ENCODE measurements at places on chromosomes 5 and 9. TPM values are rescaled to one million over a fixed set of nuclear protein-coding genes. Genes with fewer than 3 reads are reported as not detected.

The ST8SIA4 gene
- total RNA-seq: 0.18 TPM

GRCh38 chr9:86303316-86303975 lies 21.1 kb upstream of the ISCA1 start:
- H3K4me1 ChIP-seq: peaks cover 4% of the 10 kb centered on the region
- peaks cover 50% of the 10 kb centered on the region for H3K36me3 ChIP-seq
- no peak overlapping the region for H3K27ac ChIP-seq
- H3K27me3 ChIP-seq: no peaks in the 10 kb centered on the region
- no peak overlapping the region for H3K4me3 ChIP-seq

The ANGPTL2 gene
- total RNA-seq: 14.7 TPM

GRCh38 chr9:30673132-30673531 lies 1711.3 kb upstream of the ACO1 start:
- no peaks in the 10 kb centered on the region for H3K27me3 ChIP-seq
- H3K27ac ChIP-seq: no peak overlapping the region
- DNase-seq: no peak
- H3K36me3 ChIP-seq: no peaks in the 10 kb centered on the region

The VAV2 gene
- total RNA-seq: 9.7 TPM

The FBP1 gene
- not detected for total RNA-seq

GRCh38 chr5:149651686-149652085 lies 70.4 kb downstream of the ARHGEF37 start:
- H3K27ac ChIP-seq: no peak overlapping the region
- no peaks in the 10 kb centered on the region for H3K4me1 ChIP-seq
- no peaks in the 10 kb centered on the region for H3K36me3 ChIP-seq
- no peak overlapping the region for H3K4me3 ChIP-seq
- H3K27me3 ChIP-seq: peaks cover 24% of the 10 kb centered on the region

The ASS1 gene
- 31.1 TPM for total RNA-seq

The PHYKPL gene
- 10.0 TPM for total RNA-seq

The SPAAR gene
- total RNA-seq: 0.18 TPM

GRCh38 chr5:176611435-176611834 lies 1.5 kb upstream of the GPRIN1 start:
- no peak overlapping the region for H3K4me3 ChIP-seq
- H3K27ac ChIP-seq: no peak overlapping the region
- no peaks in the 10 kb centered on the region for H3K36me3 ChIP-seq
- H3K27me3 ChIP-seq: no peaks in the 10 kb centered on the region
- peak; percentile 91 for DNase-seq

- DNase-seq: peak; percentile 78
- H3K4me1 ChIP-seq: peaks cover 8% of the 10 kb centered on the region
- no peaks in the 10 kb centered on the region for H3K36me3 ChIP-seq
- H3K27ac ChIP-seq: peak overlapping the region; percentile 74
- H3K27me3 ChIP-seq: no peaks in the 10 kb centered on the region
- H3K4me3 ChIP-seq: no peak overlapping the region
Measured at GRCh38 chr9:110192531-110193261, 15.3 kb downstream of the C9orf152 start.

GRCh38 chr9:1219284-1219683 lies 169.1 kb downstream of the DMRT2 start:
- H3K27me3 ChIP-seq: no peaks in the 10 kb centered on the region
- H3K4me3 ChIP-seq: no peak overlapping the region
- H3K4me1 ChIP-seq: no peaks in the 10 kb centered on the region
- H3K27ac ChIP-seq: no peak overlapping the region

The C7 gene
- 0.54 TPM for total RNA-seq

- no peak overlapping the region for H3K27ac ChIP-seq
- H3K27me3 ChIP-seq: no peaks in the 10 kb centered on the region
- DNase-seq: no peak
- H3K4me1 ChIP-seq: peaks cover 21% of the 10 kb centered on the region
- no peak overlapping the region for H3K4me3 ChIP-seq
Measured at GRCh38 chr9:128894764-128895163, 12.8 kb downstream of the LRRC8A start.

The HINT2 gene
- 6.7 TPM for total RNA-seq

- no peak overlapping the region for H3K27ac ChIP-seq
- H3K36me3 ChIP-seq: no peaks in the 10 kb centered on the region
- no peaks in the 10 kb centered on the region for H3K4me1 ChIP-seq
- no peak for DNase-seq
- peaks cover 6% of the 10 kb centered on the region for H3K27me3 ChIP-seq
- no peak overlapping the region for H3K4me3 ChIP-seq
Measured at GRCh38 chr5:109305352-109305751, 104.4 kb downstream of the PJA2 start.

The AQP3 gene
- total RNA-seq: 3.3 TPM

The PDLIM4 gene
- 97.5 TPM for total RNA-seq

DNA sequence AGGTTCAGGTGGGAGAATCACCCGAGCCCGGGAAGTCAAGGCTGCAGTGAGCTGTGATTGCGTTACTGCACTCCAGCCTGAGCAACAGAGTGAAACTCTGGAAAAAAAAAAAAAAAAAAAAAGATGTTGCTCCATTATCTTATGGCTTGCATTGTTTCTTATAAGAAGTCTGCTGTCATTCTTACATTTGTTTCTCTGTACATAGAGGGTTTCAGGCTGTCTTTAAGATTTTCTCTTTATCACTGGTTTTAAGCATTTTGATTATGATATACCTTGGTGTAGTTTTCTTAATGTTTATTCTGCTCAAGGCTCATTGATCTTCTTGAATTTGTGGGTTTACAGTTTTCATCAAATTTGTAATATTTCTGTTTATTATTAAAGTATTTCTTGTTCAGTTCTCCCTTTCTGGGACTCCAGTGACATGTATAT lies 35.2 kb downstream of the MVB12B start:
- no peaks in the 10 kb centered on the region for H3K27me3 ChIP-seq
- no peak overlapping the region for H3K4me3 ChIP-seq
- H3K27ac ChIP-seq: no peak overlapping the region
- no peaks in the 10 kb centered on the region for H3K36me3 ChIP-seq

The MEGF10 gene
- total RNA-seq: not detected

DNA sequence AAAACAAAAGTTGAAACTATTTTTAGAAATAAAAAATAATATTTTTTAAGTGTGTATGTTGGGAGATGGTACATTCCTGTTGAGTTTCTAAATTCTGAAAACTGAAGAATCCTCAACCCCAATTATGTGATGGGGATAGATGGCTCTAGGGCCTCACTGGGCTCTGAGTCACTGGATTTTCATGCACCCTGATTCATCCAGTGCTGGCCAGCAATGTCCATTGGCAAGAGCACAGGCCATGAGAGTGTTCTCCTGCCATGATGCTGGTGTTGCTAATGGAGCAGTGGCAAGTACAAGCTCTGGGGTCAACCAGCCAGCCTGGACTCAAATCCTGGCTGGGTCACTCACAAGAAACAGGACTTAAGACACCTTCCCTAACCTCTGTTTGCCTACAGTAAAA lies 23.3 kb downstream of the SMIM23 start:
- no peaks in the 10 kb centered on the region for H3K36me3 ChIP-seq
- no peak overlapping the region for H3K4me3 ChIP-seq
- peaks cover 16% of the 10 kb centered on the region for H3K27me3 ChIP-seq
- H3K27ac ChIP-seq: no peak overlapping the region
- no peaks in the 10 kb centered on the region for H3K4me1 ChIP-seq

DNA sequence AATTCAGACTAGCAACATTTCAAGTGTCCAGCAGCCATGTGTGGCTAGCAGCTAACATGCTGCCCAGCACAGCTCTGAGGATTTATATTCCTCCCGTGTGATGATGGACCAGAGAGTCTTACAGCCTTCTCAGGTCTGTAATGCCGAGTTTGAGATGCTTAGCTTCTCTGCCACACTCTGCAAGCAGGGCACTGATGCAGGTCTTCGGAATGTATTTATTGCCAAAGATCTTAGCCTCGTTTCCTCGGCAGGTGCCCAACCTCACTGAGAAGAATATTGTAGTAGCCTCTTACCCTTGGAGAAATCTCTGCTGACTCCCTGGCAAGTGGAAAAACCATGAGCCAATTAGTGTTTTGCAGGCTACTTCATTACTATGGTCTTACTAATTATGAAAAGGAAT lies 3.7 kb upstream of the RAI14 start:
- DNase-seq: no peak
- H3K27ac ChIP-seq: no peak overlapping the region
- no peaks in the 10 kb centered on the region for H3K27me3 ChIP-seq
- H3K36me3 ChIP-seq: no peaks in the 10 kb centered on the region
- peaks cover 8% of the 10 kb centered on the region for H3K4me1 ChIP-seq

- H3K4me1 ChIP-seq: no peaks in the 10 kb centered on the region
- no peaks in the 10 kb centered on the region for H3K36me3 ChIP-seq
- no peak overlapping the region for H3K27ac ChIP-seq
- no peak for DNase-seq
- peaks cover 37% of the 10 kb centered on the region for H3K27me3 ChIP-seq
Measured at GRCh38 chr9:131555841-131556673, 10.7 kb downstream of the PRRT1B start.

- DNase-seq: no peak
- no peak overlapping the region for H3K4me3 ChIP-seq
- H3K27me3 ChIP-seq: no peaks in the 10 kb centered on the region
- no peaks in the 10 kb centered on the region for H3K4me1 ChIP-seq
- H3K27ac ChIP-seq: no peak overlapping the region
Measured at GRCh38 chr5:129387944-129388343, 72.2 kb upstream of the ADAMTS19 start.

GRCh38 chr5:143064218-143064641 lies 294.1 kb downstream of the ARHGAP26 start:
- H3K27ac ChIP-seq: peak overlapping the region; percentile 46
- H3K36me3 ChIP-seq: no peaks in the 10 kb centered on the region
- H3K27me3 ChIP-seq: no peaks in the 10 kb centered on the region
- H3K4me3 ChIP-seq: no peak overlapping the region
- peak; percentile 57 for DNase-seq

DNA sequence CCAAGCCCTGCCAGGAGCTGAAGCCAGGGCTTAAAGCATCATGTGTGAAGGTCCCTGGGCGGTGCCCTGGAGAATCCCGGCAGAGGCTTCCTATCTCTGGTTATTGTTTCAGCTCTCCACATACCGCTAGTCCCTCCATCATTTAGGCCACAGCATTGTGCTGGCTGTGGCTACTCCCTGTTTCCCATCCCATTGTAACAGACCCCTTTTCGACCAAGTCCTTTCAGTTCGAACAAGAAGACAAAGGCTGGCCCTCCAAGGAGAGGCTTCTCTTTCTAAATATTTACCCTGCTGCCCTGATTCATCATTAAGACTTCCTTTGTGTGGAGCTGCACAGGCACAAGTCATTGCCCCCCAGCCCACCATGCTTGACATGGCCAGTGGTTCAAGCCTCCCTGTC lies 41.6 kb downstream of the NEUROG1 start:
- no peak overlapping the region for H3K4me3 ChIP-seq
- H3K4me1 ChIP-seq: peaks cover 10% of the 10 kb centered on the region
- no peak overlapping the region for H3K27ac ChIP-seq
- no peak for DNase-seq
- H3K27me3 ChIP-seq: peaks cover 43% of the 10 kb centered on the region
- H3K36me3 ChIP-seq: no peaks in the 10 kb centered on the region

GRCh38 chr5:133399247-133399891 lies 213.0 kb downstream of the FSTL4 start:
- DNase-seq: no peak
- peaks cover 8% of the 10 kb centered on the region for H3K27me3 ChIP-seq
- H3K4me3 ChIP-seq: no peak overlapping the region
- H3K36me3 ChIP-seq: no peaks in the 10 kb centered on the region
- no peak overlapping the region for H3K27ac ChIP-seq
- no peaks in the 10 kb centered on the region for H3K4me1 ChIP-seq

DNA sequence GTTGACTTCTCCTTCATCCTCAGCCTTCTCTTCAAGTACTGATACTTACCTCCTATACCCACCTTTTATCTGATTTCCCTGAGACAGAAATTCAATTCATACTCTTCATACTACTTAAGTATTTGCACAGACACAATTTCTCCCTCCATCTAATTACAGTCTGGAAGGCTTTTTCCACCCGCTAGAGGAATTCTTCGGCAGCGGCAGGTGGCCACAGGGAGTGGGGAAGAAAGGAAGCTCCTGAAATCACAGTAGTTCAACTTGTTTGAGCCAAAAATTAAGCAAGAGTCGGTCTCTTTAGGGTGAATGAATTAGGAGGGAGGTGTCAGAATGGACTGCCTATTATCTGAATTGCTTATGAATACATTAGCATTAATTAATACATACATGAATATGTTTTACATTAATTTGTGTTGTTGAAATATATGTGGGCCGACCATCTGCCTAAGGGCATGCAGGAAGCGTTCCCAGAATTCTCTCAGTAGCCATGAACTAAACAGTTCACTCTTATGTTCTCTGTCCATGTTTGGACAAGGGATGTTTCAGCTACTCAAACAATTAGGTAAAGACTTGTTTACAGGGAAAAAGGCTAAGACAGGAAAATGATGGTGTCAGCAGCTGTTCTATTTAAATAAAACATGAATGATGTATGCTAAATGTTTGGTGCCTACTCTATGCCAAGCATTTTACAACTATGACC lies 101.4 kb upstream of the SMARCA2 start:
- H3K4me3 ChIP-seq: no peak overlapping the region
- H3K27ac ChIP-seq: no peak overlapping the region
- H3K27me3 ChIP-seq: no peaks in the 10 kb centered on the region
- DNase-seq: no peak
- no peaks in the 10 kb centered on the region for H3K4me1 ChIP-seq
- no peaks in the 10 kb centered on the region for H3K36me3 ChIP-seq

The GRM6 gene
- not detected for total RNA-seq

- no peaks in the 10 kb centered on the region for H3K4me1 ChIP-seq
- no peak overlapping the region for H3K4me3 ChIP-seq
- H3K36me3 ChIP-seq: no peaks in the 10 kb centered on the region
- no peak overlapping the region for H3K27ac ChIP-seq
- peaks cover 2% of the 10 kb centered on the region for H3K27me3 ChIP-seq
Measured at GRCh38 chr9:108813951-108814601, 41.7 kb downstream of the ACTL7B start.

DNA sequence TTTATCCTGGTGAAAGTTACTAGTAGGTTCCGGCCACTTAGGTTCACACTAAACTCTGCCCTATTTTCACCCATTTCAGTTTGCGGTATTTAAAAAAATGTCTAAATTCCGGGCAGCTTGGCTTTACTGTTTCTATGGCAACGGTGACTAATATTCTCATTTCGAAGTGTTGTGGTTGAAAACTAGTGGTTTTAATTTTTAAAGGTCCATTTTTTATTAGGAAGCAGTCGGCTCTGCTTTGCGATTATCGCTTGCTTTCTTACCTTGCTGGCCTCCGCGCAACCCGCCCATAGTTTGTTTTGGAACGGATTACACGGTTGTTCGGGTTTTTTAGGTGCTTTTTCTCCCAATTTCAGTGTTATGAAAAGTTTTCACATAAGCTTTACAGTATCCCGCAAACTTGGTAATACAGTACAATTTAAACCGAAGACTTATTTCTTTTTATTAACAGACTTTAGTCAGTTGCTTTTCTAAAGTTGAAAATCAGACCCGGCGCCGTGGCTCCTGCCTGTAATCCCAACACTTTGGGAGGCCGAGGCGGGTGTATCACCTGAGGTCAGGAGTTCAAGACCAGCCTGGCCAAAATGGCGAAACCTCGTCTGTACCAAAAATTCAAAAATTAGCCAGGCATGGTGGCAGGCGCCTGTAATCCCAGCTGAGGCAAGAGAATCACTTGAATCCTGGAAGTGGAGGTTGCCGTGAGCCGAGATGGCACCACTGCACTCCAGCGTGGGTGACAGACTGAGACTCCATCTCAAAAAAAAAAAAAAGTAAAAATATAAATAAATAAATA lies 1.6 kb downstream of the KDM4C start:
- H3K36me3 ChIP-seq: no peaks in the 10 kb centered on the region
- no peaks in the 10 kb centered on the region for H3K4me1 ChIP-seq
- peak overlapping the region; percentile 41 for H3K27ac ChIP-seq
- peak overlapping the region; percentile 57 for H3K4me3 ChIP-seq

GRCh38 chr9:119349351-119349825 lies 19.8 kb downstream of the BRINP1 start:
- no peaks in the 10 kb centered on the region for H3K4me1 ChIP-seq
- DNase-seq: no peak
- H3K27me3 ChIP-seq: no peaks in the 10 kb centered on the region
- H3K27ac ChIP-seq: no peak overlapping the region
- no peak overlapping the region for H3K4me3 ChIP-seq
- H3K36me3 ChIP-seq: no peaks in the 10 kb centered on the region
